ENCODE measurements at places on chromosomes 5 and 9.

DNA sequence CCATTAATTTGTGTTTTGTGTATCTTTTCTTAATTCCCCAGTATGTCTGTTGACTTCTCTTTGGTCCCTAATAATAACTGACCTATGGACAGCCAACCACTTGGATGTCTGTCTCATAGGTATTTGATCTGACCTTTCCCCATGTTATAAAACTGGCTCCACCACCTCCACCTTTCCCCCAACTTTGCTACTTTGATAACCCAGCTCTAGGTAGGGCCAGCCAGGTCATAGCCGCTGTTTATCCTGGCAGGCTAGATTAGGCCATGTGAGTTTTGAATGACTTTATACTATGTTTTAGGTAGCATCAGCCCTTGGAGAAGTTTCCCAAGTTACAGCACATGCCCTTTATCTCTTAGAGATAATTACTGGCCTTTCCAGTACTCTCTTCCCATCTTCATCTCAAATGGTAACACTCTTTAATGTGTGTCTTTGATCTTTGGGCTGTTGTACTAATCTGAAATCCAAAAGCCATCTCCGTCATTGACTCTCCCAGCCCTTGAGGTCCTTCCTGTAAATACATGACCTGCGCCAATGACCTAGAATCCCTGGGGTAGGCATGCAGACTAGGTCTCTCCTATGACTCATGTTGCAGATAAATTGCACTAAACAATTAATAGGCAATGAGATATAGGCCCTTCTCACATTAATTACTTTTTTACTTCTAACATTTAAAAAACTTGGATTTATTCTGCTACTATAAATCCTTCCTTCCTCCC, 152.6 kb downstream of the CD180 start:
- DNase-seq, result no peak

- DNase-seq, result no peak
These were observed 355.3 kb downstream of the TMEM232 start for GRCh38 chr5:110371011-110371724.

GRCh38 chr9:123408313-123409262, 52.6 kb downstream of the CRB2 start:
- no peak for DNase-seq

DNA sequence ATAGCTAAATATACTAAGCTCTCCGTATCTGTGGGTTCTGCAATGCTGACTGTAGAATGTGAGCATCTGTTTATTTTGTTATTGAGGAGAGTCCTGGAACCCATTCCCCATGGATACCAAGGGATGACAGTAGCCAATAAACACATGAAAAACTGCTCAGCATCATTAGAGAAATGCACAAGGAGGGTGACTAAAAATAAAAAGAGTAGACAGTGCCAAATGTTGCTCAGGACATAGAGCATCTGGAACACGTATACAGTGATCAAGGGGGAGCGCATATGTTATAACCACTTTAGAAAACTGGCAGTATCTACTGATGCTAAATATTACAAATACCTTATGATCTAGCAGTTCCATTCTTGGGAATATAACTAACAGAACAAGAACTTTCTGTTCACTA, 31.0 kb downstream of the MARCHF6 start:
- DNase-seq, result no peak

- no peak for DNase-seq
These were observed 1.4 kb downstream of the HAND1 start for GRCh38 chr5:154476354-154477205.

DNA sequence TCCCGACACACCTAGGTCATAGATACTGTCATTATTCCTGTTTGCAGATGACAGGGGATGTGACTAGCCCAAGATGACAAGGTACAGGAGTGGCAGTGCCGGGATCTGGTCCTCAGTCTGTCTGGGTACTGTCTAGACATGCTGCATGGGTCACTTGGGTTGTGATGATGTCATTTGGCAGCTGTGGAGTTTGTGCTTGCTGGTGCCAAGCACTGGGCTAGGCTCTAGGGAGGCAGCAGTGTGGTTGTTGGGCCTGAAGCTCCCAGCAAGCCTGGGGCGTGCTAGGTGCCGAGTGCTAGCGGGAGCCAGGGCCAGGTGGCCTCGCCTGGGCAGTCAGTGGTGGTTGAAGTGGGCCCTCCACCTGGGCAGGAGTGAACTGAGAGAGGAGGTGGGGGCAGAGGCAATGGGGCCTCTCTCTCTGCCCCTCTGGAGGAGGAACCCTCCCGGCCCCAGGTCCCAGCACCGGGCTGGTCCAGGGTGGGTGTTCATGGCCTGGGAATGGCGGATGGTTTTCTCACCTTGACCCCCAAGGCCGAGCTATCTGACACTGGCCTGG, 8.8 kb upstream of the ASB6 start:
- no peak for DNase-seq

- DNase-seq, result no peak
These were observed 338.9 kb downstream of the ZSWIM6 start for GRCh38 chr5:61670941-61671340.

DNA sequence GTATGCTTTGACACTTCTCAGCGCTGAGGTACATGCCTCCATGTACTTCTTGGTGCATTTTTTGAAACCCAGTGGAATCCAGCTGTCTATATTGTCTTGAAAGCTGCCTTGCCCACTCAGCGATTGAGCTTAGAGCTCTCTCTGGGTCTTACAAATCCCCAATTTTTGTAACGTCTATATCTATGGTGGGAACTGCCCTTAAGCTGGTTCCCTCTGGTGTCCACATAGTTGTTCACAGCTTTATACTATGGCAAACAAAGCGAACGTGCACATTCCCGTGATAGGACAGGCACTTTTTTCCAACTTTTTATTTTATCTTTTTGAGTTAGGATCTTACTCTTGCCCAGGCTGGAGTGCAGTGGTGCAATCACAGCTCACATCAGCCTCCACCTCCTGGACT, 20.9 kb downstream of the CDHR2 start:
- no peak for DNase-seq

DNA sequence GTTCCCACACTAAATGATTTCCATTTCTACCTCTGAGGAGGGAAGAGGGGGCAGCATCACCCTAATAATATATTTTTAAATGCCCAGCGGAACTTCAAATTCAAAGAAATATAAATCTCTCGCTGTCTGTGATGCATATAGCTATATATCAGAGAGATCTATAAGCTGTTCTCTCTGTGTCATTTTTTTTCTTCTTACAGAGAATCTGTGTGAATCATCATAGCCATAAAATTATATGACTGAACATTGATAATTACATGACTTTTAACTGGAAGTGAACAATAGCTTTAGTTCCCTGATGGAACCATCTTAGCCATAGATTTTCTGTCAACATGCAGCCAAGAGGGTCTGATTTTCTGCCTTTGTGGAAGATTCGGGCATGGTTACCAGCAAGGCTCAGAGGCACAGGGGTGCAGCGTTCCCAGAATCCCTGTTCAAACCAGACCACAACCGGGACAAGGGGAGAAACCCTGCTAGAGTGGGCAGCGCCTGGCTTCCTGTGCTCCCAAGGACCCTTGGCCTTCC, 93.7 kb upstream of the OSMR start:
- no peak for DNase-seq

DNA sequence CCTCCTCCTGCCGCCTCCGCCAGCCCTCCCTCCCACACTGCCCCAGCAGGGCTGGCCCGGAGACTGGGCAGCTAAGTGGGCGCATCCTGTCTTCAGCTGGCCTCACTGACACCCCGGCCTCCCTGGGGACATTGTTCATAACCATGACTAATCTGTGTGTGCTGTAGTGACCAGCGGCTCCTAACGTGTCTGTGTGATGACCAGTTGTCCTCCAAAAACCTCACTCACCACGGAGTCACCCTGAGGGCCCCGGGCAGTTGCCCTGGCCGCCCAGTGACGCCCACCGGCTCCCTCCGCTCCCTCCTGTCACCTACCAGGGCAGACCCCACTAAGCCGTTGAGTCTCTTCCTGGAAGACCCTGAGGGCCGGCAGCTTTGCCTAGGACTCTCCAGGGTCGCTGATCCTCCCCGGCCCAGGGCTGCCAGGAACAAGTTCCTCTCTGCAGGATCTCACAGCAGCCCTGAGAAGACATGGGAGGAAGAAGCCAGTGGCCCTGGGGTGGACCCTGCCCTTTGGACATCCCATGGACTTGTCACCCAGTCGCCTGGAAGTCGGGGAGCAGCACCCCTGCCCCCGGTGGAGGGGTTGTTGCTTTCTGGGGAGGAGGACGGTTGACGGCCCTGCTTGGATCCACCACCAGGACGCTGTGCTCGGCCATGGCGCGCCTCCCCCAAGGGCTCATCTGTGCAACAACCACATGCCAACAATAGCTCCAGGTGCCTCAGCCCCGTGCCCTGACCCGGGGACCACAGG, 110.2 kb upstream of the LMX1B start:
- DNase-seq, result peak; percentile 29

- DNase-seq, result no peak
These were observed 79.3 kb downstream of the TMC1 start for GRCh38 chr9:72600671-72601070.

- DNase-seq, result no peak
These were observed 297.0 kb downstream of the CDH18 start for GRCh38 chr5:19690978-19691377.

DNA sequence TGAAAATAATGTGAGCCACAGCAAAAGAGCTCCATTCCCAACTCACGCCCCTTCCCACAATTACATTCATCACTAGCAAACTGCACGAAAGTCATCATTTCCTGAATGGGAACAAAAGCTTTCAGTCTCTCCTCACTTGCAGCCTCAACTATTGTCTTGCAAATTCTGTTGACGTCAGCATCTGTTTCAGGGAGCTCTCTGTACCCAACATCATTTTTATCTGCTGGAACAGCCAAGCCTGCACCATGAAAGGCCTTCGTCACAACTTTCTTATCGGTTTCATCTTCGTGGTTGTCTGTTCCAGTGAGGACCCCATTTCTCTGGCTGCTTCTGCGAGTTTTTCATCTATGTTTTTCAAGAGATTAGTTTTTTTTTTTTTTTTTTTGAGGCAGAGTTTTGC, 14.3 kb upstream of the RNF130 start:
- DNase-seq, result no peak

DNA sequence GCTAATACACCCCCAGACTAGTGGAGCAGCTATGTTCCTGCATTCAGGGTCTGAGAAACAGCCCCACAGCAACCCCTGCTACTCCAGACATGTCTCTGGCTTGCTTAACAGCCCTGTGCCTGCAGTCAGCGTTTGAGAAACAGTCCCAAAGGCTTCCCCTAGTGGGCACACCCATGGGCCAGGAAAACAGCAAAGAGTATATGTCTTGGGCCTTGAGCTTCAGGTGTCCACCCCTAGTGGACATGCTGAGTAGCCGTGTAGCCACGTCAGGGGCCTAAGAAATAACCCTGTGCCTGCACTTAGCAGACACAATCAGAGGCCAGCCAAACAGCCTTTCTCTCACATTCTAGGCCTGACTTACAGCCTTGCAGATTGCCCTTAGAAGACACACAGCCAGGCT, 698.6 kb downstream of the PTPRD start:
- DNase-seq, result no peak

- no peak for DNase-seq
These were observed 171.7 kb downstream of the CACNA1B start for GRCh38 chr9:138049085-138049778.

DNA sequence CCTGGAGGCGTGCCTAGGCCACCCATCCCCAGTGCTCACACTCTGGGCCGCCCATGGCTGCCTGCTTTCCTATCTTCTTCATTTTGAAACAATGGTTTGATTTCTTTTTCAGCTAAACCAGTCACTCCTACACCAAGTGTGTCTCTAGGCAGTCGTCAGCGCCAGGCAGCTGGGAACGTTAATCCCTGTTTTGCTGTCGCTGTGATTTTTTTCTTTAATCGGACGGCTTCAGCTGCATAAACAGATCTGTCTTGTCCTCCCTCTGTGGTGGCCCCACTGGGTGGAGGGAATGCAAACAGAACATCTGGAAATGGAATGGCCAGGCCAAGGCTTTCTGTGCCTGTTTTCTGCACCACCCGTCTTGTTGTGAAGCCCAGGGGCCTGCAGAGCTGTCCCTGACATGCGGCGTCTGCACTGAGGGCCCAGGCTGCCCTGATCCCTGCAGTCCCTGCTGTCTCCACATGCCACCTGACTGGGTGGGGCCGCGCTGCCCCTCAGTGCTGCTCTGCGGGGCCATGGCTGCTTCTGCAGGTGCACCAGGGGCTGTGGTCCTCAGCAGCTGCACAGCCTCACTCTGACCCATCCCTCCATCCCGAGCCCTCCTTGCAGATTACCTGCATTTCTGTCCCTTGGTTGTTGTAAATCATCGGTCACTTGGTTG, 51.5 kb downstream of the WNK2 start:
- no peak for DNase-seq

GRCh38 chr5:175059687-175060211, 335.4 kb downstream of the MSX2 start:
- DNase-seq, result no peak

DNA sequence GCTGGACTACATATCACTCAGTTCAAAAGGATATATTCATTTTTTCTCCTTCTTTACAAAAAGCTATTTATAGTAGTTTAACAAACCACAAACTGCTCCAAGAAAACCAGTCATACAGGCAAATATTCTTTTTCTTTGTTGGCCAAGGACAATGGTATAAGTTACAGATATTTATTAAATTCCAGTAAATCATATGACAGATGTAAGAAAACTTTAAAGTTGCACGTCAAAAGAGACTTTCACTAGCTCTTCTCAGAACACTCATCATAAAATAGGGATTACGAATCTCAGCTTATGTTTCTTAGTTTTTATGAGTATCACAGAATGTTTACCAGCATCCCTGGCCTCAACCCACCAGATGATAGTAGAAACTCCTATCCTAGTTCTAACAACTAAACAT, 67.2 kb downstream of the ANKRD31 start:
- DNase-seq, result no peak

DNA sequence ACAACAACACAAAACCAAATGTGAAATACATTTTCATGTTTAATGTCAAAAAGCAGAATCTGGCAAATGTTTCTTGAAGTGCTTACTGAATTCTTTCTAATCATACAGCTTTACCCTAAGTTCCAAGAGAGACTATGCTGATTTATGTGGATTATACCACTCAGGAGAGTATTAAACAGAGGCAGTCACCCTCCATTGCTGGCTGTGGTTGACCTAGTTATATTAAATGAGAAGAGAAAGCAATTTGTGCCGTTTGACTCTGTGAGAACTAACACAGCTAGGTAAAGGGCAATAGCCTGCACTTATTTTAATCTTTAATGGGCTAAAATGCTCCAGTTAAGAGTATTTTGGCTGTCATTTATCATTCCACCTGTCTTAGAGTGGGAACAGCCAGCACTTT, 62.6 kb downstream of the ELL2 start:
- DNase-seq, result no peak

DNA sequence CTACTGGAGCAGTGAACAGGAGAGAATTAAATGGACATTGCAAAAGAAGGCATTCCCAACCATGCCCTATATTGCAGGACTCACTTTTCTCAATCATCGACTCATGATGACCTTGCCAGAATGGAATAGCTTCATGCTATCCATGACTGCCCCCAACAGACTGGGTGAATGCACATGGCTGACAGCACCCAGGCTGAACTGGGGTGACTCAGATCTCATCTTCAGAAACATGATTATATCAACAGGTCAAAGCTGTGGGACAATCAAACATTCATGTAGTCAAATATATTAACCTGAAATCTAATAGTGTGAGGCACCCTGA, 34.7 kb upstream of the MIER3 start:
- DNase-seq, result no peak

- DNase-seq, result no peak
These were observed 395.7 kb upstream of the ZNF462 start for GRCh38 chr9:106467113-106467864.

- DNase-seq, result no peak
These were observed 346.9 kb downstream of the GADD45G start for GRCh38 chr9:89951675-89952074.
